Fibroblast of skin of back (primary cell): ENCODE measurements at places on chromosomes 5 and 9.

GRCh38 chr5:159319363-159319762 lies 10.9 kb downstream of the IL12B start:
- DNase-seq = no peak

- no peak for DNase-seq
These were observed 162.6 kb downstream of the TAF11L14 start for GRCh38 chr5:17796757-17797396.

DNA sequence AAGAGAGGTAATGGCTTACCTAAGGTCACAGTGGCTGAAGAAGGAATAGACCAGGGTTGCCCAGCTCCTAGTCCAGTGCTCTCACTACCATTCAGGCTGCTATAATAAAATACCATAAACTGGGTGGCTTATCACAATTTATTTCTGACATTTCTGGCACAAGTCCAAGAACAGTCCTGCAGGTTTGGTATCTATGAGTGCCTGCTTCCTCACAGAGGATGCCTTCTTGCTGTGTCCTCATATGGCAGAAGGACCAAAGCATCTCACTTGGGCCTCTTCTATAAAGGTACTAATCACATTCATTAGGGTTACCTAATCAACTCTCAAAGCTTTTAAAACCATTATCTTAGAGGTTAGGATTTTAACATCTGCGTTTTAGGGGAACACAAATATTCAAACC lies 17.2 kb downstream of the STARD4 start:
- DNase-seq = no peak

DNA sequence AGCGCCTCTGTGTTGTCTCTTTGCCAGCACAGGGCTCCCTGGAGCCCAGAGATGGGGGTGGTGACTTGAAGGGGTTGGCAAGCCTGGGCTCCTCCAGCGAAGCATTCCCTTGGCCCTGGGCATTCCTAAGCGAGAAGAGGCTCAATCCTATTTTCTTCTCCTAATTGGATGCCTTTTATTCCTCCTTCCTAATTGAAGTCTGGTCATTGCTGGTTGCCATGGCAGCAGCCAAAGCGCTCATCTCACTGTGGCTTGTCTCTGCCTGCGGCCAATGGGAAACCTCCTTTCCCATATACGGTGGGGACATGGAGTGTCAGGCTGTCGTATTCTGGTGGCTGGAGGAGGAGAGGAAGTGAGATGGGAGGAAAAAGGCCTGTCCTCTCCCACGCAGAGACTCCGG lies 52.3 kb upstream of the RARS1 start:
- DNase-seq = peak; percentile 11

DNA sequence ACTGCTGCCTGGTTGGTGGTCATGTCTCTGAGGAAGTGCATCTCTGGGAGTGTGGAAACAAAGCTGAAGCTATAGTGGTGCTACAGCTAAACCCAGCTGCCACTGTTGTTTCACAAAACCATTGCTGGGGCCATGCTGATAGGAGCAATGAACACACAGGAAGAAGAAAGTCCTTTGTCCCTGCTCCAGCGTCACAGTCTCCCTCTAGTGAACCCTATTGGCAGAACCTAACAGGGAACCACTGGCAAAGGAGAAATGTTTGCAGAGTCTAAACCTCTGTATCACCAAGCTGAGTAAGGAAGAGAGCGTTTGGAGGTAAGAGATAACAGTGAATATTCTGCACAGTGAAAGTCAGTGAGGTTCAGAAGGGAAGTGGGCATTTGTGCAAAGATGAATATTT lies 244.0 kb downstream of the YTHDC2 start:
- no peak for DNase-seq

DNA sequence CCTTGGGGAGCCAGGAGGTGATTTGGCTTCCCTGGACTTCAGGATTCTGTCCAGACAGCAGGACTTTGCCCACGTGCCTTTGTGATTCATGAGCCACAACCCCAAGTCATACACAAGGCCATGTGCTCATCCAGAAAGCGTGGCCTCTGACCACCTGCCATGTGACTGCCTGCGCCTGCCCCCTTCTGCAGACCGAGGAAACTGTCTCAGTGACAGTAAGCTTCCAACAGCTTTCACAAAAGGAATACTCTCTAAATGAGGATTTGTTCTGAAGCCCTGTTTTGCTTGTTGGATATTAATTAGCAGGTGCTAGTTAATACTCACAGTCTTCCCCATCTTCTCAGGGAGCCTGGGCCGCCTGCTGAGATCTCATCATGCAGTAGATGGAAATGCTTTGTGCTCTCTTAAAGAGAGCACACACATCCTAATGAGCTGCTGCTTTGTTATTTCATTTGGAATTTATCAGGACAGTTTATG lies 36.9 kb upstream of the ANGPTL2 start:
- peak; percentile 73 for DNase-seq

DNA sequence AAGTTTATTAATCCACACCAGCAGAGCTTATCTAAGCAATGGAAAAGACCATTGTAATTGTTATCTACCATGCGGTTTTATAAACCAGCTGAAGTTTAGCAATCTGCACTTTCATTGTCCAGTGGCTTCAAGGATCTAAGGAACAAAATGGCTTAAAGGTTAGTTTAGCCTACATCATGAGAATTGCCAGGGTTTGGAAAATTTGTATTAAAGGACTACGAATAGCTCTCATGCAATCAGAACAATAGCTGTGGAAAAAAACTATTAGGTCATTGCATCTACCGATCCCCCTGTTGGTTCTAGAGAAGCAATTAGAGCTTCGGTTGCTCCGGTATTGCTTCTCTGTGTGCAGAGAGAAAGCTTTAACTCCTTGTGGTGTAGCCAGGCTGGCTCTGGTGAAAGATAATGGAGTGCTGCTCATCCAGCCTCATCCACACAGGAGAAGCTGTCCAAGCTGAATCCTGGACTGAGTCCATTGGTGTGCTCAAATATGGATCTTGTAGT lies 86.3 kb upstream of the SLC12A2 start:
- DNase-seq = no peak

DNA sequence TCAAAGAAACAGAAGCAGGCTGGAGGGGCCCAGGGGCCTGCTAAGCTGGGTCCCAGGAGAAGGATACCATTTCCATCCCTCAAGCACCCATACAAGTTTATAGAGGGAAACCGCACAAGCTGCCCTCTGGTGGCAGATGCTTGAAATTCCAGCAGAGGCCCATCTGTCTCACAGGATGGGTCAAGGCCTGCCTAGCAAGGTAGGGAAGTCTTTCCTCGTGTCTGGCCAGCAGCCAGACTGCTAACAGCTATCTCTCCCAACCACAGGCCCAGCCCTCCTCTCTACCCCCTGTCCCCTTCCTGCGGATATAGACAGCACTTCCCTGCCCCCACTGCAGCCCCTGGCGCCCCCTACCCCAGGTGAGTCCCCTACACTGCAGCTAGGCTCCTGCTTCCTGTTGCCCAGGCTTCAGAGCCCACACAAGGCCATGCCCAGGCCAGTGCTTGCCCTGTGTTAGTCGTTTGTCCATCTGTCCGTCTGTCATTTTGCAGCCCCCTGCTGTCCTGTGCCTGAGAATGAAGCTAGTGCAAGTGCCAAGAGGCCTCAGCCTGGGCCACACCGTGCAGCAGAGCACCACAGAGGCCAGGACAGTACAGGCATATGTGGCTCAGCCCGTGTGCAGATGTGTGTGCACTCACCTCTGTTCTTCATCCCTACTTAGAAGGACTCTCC lies 26.2 kb downstream of the TCF7 start:
- DNase-seq = peak; percentile 69

DNA sequence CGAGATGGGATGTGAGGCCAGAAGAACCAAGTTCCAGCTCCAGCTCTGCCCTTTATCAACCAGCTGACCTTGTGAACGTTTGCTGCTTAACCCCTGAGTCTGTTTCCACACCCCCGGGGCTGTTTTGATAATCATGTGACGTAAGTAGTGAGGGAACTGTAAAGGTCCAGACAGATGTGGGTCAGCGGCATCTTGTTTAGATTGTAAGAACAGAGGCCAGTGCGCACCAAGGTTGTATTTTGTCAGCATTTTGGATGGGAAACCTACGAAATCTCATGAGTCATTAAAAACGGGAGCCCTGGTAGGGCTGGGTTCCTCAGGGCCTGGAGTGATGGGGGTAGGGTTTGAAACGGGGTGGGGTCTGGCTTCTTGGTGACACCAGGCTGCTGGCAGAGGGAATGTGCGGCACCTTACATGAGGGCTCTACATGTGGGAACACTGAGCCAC lies 13.8 kb upstream of the COL15A1 start:
- DNase-seq = no peak

DNA sequence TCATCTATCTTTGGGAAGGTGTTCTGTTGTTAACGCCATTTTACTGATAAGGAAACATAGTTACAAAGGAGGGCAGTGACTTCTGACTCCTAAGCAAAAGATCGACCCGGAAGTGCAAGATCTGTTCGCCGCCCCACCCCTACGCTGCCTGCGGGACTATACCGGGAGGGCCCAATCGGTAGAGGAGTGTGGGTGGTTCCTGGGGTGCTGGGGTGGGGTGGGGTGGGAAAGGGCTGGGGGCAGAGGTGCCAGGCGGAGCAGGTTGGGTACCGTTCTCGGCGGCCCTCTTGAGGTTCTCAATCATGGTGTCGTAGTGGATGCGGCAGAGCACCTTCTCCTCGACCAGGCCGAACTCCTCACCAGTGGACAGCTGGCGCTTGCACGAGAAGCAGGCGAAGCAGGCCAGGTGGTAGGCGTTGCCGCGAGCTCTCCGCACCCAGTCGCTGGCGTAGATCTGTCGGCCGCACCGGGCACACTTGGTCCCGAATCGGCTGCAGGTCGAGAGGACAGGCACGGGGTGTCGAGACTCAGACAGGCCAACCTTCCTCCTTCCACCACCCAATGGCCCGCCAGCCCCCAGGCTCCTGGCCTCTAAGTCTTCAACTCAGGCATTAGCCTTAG lies 11.8 kb downstream of the LHX6 start:
- DNase-seq = no peak

GRCh38 chr5:1375871-1376810 lies 31.2 kb upstream of the CLPTM1L start:
- no peak for DNase-seq

DNA sequence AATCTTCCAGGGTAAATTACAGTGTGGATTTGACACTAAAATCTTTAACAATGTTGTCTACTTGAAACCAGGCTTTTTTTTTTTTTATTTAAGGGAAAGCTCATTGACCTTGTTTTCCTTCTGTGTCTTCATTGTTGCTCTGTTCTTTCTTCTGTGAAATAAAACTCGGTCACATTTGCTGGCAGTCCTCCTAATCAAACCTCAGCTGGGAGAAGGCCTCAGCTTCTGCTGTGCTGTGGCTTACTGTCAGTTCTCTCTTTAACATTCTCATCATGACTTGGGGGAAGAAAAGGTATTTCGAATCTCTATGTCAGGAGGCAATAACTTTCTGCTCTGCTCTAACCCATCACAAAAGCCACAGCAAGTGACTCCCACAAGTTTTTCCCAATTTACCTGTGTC lies 268.9 kb downstream of the ZNF608 start:
- DNase-seq = no peak

DNA sequence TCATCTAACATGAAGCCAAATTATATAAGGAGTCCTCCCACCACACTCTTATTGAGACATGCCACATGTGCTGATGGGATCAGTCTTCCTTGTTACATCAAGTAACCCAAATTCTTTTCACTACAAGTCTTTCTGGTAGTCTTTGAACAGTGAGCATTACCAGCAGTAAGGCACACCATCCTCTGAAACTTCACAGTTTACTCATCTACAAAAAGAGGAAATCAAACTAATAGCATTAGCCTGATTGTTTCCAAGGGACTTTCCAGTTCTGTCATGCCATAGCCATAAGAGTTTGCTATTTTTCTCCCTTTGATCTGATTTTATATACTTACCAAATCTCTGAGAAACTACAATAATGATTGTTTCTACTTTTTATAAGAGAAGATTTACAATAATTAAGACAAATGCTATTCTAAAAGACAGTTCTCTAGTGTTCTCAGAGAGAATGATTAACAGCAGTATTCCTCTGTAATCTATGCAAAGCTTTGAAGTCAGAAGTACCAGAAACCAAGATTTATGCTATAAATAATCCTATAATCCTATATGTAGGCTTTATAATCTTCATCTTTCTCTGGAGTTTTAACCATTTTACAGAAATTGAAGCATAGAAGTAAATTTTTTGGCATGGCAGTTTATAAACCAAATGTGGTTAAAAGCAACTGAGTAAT lies 166.2 kb upstream of the ACO1 start:
- no peak for DNase-seq

DNA sequence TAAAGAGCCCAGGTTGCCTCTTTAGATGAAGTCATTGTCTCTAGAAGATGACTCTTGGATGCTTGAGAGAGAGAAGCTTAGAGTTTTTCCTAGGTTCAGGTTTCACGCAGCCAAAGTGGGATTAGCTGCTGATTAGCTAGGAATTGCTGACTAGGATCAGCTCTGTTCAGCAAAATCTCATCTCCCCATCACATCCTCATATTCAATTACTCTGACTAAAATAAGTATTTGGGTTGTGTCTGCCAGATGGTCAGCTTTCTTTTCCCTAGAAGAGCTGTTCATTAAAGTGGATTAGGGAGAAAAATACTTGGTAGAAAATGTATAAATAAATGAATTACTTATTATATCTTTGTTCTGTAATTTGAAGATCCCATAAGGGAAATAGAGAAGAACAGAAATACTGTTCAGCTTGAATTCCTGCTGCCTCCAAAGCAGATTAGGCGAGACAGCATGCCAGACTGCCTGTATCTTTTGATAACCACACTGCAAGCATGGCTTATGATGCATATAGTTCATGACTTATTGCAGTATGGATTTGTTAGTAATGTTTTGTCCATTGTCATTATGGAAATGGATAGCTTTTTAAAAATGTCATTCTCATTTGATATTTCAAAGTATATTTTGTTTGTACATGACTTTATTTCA lies 184.8 kb upstream of the CD180 start:
- DNase-seq = no peak

DNA sequence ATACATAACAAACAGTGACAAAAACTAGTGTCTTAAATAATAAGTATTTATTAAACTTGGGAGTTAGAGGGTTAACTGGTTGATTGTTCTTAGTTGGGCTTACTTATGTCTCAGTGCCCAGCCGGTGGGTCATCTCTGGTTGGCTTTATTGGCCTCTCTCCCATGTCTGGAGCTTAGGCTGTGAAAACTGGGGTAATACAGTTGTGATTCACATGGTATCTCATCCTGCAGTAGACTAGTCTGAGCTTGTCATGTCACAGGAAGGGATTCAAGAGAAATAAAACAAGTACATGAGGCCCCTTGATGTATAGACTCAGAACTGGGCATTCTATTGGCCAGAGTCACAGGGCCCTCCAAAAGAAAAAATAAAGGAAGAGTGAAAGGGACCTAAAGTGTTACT lies 466.4 kb upstream of the SMC2 start:
- no peak for DNase-seq

GRCh38 chr5:162837155-162837554 lies 600.2 kb upstream of the CCNG1 start:
- DNase-seq = no peak

DNA sequence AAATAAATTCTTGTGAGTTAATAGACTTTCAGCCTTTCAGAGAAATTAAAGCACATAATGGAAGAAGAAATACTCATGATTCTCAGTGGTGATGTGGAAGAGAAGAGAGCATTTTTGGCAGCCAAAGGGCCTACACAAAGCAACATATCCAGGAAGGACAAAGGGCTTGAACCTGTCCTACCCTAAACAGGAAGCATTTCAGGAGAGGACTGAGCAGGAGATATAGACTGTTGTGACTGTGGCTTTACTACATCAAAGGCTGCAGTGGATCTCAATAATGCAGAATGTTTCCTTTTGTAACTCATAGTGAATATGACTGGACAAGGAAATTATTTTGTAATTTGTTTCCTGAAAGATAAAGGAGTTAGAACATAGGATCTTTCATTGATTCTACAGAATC lies 1.3 kb upstream of the PARP8 start:
- no peak for DNase-seq
